NCI-H1417 (cell line): ENCODE measurements at places on chromosomes 2 and 18.

DNA sequence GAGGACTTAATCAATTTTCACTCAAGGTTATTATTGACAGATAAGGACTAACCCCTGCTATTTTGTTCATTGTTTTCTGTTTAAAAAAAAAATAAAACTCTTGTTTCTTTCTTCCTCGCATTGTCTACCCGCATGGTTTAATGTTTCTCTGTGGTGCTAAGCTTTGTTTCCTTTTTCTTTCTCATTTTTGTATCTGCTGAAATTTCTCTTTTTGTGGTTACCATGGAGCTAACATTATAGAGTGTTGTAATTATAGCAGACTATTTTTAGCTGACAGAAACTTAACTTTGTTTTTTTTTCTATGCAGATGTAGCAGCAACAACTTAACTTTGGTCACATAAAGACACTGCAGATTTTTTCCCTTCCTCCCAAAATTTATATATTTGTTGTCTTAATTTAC is 43.1 kb upstream of the CHN1 start:
- no peak for DNase-seq

- no peak for DNase-seq
Measured at GRCh38 chr18:42578792-42579191, 536.7 kb downstream of the RIT2 start.

- no peak for DNase-seq
Measured at GRCh38 chr2:99777656-99778290, 288.0 kb upstream of the REV1 start.

DNA sequence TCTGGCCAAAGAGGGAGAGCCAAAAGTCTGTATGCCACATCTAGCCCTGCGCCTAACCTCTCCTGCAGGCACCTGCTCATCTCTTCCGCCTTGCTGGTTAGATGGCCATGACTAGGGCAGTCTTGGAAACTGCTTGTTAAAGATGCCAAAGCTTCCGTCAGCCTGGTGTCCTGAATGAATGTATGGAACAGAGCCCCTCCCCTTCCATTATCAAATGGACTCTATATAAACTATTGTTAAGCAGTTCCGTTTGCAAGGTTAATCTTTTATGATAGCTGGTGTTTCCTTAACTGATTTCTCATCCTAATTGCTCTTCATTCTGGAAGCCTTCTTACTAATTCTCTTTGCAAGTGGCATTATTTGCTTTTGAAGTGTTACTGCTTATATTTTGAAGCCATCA is 87.1 kb downstream of the ATP9B start:
- no peak for DNase-seq

DNA sequence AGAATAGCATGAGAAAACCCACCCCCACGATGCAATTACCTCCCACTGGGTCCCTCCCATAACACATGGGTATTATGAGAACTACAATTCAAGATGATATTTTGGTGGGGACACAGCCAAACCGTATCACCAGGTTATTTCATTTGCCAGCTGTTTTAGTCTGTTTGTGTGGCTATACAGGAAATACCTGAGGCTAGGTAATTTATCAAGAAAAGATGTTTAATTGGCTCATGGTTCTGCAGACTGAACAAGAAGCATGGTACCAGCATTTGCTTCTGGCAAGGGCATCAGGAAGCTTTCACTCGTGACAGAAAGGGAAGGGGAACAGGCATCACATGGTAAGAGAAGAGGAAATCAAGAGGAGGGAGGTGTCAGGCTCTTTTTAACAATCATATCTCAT is 329.2 kb downstream of the GULP1 start:
- no peak for DNase-seq

GRCh38 chr2:221145396-221145795 is 426.7 kb downstream of the EPHA4 start:
- DNase-seq: no peak

GRCh38 chr2:237152361-237152760 is 66.7 kb downstream of the COPS8 start:
- DNase-seq: no peak

- no peak for DNase-seq
Measured at GRCh38 chr2:118577202-118577601, 270.2 kb downstream of the EN1 start.

DNA sequence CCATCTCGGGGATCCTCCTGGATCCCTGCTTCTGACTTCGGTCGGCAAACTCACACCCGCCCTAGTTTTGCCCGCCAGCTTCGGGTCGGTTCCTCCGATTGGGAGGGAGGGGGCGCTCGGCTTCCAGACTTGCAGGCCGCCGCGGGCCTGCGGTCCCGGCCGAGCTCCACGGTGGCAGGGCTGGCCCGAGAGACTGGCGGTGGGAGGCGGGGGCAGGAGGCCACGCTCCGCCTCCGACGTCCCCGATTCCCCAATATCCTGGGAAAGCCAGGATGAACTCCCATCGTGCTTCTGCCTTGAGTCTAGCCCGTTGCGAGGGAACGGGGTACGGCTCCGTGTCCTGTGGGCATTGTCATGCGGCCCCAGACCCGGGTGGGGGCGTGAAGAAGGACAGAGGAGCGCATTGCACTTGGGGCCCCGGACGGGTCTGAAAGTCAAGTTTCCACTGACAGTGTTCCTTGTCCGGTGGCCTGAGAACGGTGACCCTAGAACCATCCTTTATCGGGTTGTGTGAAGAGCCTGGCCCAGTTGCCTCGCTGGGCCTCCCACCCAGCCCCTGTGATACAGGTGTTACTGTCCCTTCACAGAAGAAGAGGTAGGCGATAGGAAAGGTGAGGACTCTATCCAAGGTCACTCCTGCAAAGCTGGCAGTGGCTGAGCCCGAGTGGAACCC is 2.4 kb upstream of the INHBB start:
- peak; percentile 55 for DNase-seq

DNA sequence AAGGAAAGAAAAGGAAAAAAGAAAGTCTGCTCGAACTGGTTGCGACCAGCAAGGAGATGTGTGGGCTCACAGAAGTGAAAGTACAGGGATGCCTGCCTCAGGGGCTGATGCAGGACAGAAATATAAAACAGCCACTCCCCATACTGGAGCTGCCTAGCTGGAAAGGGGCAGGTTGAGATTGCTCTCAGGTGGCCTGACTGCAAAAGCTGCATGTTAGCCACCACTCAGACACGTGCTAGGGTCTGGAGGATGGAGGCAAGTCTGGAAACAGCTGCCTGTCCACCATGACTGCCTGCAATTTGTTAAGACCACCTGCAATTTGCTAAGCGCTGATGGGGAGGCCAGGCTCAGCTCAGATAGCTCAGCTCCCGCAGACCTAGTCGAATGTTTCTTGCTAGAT is 17.9 kb downstream of the B3GNT7 start:
- DNase-seq: no peak

DNA sequence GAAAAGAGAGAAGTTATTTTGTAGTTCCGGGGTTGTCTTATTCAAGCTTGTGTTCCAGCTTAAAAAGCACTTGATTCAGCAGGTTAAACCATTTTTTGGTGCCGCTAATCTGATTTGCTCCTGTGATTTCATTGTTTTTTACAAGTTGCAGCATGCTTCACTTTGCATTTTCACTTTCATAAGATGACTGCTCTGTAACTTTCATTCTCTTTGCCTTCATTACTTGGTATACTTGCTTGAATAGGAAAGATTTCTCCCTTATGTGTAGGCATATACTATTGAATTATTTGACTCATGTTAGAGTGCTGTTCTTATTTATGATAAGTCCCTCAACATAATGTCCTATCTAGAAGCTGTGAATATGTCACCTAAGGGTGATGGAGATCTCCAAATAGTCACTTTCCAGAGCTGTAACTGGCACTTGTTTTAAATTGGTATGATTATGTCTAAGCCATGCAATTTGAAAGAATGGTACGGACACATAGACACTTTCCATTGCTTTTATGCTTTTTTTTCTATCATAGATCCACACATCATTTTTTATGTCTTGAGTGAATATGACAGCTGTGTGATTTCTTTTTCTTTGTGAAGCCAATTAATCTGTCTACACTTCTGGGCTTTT is 254.5 kb downstream of the DSEL start:
- DNase-seq: no peak

DNA sequence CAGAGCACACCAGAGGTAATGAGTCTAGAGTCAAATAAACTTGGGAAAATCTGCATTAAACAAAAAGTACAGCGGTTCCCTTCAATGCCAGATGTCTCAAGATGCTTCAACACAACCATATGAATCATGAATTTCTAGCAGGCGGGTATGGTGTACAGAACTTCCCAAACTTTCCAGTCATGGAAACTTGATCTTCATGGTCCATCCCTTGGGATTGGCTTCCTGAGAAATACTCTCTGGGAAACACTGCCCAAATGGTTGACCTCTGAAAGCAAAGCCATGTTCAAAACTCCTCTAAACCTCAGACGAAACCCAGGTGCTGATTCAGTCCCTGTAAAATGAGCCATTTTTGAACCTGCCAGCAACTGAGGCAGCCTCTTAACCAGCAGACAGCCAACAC is 16.4 kb upstream of the TMEM247 start:
- DNase-seq: no peak

- DNase-seq: no peak
Measured at GRCh38 chr18:21057112-21057511, 54.5 kb downstream of the ROCK1 start.

- DNase-seq: no peak
Measured at GRCh38 chr18:1394966-1395365, 490.3 kb downstream of the ADCYAP1 start.

DNA sequence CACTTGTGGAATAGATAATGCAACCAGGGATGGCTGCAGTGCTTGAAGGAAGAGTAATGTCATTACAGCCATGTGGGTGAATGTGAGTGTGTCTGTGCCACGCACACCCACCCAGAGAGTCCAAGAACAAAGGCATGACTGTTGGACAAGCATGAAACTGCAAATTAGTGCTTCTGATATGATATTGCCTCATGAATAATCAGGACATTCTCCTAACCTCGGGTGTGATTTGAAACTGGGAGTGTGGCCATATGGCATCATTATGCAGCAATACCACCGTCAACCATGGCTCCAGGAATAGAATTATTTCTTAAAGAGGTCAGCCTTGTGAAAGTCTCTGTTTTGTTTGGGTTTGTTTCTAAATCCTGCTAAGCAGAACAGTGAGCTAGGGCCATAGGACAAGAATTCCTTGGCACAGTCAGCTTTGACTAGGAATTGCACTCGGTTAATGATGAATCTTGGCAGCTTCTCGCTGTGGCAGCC is 678.0 kb upstream of the RAB6C start:
- no peak for DNase-seq

DNA sequence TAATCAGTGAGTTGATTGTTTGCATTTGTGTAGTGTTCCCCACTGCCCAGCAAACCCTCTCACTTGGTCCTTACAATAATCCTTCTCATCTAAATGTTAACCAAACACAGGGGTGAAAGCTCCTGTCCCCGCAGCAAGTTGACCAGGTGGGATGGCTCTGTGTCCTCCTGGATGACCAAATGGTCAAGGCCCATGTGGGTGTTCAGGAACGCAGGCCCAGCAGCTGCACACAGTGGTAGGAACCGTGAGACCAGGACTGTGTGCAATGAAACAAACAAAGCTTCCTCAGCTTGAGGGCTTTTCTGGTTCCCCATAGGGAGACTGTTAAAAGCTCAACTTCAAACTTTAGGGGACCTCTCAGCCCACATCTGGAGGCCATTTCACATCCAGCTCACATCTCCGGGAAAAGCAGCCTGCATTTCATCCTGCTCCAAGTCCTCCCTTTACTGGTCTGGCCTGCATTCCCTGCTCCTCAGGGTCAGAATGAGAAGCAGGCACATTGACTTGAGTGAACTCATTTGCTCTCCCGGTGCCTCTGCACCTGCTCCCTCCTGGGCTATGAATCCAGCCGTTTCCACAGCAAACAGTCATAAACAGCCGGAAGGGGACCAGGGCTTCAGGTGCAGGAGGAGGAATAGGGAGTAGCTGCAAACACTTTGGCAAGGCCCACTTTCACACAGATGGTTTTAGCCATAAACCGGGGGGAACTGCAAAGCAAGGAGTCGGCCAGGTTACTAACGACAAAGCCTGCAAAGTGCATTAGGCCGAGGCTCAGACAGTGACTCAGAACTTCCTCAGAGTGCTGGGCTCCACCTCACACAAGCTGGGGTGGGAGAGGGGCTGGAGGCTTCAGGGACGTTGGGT is 144.7 kb downstream of the CAPN13 start:
- DNase-seq: peak; percentile 79

- no peak for DNase-seq
Measured at GRCh38 chr2:98839292-98839691, 96.7 kb downstream of the CRACDL start.

DNA sequence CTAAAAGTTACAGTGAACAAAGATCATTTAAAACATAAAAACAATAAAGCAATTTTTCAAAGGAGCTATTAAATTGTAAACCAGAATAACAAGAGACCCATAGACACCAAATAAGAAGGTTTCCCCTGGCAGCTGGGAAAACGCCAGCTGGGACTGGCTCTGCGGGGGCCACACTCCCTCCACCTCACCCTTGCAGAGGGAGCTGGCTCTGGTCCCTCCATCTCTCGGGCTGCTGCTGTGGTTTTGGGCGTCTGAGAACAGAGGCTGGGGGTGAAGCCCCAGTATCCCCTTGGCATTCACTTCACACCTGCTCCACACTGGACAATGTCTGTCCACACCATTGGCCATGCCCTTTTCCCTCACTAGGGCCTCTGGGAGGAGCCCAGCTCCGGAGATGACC is 62.1 kb upstream of the OTOS start:
- DNase-seq: no peak

GRCh38 chr2:181262782-181263181 is 194.4 kb upstream of the ITGA4 start:
- DNase-seq: no peak

DNA sequence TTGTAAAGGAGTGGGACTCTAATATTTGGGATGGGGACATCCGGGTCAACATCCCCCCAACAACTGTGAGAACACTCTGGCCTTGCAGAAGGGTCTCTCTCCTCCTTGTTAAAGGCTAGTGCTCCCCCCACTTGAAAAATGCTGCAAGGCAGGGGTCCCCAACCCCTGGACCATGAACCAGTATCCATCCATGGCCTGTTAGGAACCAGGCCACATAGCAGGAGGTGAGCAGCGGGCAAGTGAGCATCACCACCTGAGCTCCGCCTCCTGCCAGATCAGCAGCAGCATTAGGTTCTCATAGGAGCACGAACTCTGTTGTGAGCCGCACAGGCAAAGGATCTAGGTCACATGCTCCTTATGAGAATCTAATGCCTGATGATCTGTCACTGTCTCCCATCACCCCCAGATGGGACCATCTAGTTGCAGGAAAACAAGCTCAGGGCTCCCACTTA is 243.9 kb upstream of the ID2 start:
- DNase-seq: no peak

DNA sequence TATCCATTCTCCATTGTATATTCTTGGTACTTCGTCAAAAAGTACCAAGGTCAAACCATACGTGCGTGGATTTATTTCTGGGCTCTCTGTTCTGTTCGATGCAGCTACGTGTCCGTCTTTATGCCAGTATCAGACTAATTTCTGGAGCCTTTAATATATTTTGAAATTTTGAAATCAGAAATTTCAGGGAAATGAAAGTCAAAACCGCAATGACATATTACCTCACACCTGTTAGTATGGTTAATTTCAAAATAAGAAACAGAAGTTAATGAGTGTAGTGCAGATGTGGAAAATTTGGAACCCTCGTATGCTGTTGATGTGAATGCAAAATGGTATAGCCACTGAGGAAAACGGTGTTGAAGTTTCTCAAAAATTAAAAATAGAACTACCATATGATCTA is 156.1 kb upstream of the TRIB2 start:
- DNase-seq: no peak
